ENCODE measurements at places on chromosomes 16 and 17.

DNA sequence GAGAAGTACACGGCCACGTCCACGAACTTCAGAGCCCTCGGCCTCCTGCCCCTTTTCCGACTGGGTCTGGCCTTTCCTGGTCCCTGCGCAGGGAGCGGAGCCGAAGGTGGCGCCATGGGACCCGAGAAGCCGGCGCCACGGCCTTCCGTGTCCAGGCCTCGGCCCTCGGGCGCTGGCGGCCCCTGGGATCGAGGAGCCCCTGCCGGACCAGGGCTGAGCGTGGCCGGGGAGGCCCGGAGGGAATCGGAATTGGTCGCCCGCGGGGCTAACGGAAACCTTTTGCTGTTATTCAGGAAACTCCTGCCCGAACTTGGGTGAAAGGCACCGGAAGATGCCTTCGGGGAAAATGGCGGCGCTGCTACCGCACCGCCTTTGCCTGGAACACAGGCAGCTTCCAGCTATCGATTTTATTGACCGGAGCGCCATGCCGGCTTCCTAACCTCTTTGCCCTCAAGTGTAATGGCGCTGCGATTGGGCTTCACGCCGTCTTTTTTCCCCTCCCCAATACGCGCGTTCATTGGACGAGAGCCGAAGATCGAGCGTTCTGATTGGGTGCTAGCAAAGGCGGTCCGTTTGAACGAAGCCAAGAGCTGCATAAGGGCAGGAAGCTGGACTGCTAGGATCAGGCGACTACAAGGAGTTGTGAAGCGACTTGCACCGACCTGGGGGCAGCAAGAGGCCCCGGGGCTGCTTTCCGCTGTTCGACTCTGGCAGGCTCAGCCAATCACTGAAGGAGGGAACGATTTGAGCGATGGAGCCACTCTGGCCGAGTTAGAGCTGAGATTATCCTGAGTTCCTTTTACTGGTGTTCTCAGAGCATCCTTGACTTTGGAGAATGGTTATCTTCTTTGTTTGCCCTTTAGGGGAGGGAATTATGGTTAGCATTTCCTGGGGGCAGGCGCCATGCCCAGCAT lies at the start of gene ZNF689:
TSS of gene ZNF689 (minus strand) at position 464 of the 914 bp plus-strand sequence. CDS start at position 116, 348 bp downstream.
- peak; percentile 88 for DNase-seq

DNA sequence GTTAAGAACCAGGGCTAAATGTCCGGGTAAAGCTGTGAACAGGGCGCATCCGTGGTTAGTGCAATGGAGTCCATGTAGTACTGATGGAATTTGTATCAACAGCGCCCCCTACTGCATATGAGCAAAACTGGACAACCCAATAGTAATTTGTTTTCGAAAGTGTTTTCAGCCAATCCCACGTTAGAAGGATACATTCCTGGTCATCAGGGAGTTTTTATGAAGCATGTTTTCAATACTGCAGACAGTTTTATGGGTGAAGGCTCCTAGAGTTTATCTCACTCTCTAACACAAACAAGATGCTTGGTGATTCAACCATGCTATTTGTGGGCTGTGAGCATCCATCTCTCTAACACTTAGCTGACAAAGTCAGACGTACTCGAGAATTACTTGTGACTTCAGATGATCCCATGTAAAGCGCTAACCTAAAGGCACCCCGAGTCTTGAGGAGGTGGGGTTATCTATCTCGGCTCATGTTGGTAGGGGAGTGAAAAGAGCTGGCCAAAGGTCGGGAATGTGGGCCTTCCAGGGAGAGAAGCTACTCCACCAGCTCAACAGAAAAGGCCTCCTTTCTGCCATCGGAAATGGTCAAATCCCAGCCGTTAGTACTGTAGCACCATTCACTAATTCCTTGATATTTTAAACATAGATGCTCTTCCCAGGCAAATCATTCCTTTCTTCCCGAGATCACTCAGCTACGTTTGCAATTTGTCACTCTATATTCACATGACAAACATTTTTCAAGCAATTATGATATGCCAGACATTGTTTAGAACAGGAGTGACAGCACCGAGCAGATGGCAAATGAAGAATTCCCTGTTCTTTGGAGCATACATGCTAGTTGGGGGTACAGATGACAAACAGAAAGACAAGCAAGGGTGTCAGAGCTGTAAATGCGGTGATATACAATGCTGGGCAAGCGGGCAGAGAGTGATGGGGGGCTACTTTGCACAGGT lies 46.9 kb upstream of the HNF1B start:
- no peak for DNase-seq

GRCh38 chr17:74646231-74646630 lies 22.7 kb upstream of the CD300E start:
- no peak for DNase-seq

DNA sequence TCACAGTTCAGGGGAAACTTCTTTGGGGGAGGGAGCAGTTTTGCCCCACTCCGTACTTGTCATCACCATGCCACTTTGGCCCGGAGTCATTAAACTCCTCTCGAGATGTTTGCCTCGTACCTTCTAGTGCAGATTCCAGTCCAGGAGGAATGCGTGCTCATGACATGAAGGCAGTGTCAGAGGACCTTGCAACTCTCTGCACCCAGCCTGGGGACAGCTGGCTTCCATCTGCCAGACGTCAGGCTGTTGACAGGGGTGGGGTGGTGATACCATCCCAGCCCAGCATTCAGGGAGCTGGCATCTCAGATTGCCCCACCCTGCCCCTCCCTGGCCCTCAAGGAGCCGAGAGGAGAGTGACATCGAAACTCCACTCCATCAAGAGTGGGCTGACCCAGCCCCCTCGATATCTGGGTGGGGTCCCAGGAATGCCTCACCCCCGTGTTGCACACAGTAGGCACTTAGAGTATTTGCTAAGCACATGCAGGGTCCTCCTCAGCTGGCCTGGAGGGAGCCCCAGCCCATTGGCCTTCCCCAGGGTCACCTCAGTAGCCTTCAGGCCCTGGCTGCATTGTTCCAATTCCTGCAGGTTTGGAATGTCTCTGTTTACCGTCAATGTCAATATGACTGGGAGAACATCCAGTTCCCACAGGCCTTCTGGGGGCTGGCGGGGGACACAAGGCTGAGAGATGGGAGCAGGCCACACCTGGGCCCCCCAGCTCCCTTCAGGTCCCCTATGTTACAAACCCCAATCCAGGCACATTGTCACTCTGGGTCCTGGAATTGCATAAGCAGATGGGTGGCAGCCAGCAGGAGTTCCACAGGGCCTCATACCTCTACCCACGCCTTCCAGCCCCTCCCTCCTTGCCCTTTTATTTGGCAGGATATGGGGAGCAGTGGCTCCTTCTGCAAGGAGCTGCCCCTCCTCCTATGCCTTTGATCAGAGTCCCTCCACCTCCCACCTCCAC lies 21.3 kb upstream of the EMP2 start:
- DNase-seq = no peak

- no peak for DNase-seq
Measured at GRCh38 chr17:3990386-3991127, 26.3 kb upstream of the ATP2A3 start.

- no peak for DNase-seq
Measured at GRCh38 chr17:47072886-47073285, 93.8 kb upstream of the RPRML start.

- no peak for DNase-seq
Measured at GRCh38 chr16:57284209-57284951, at the start of gene PLLP. PLLP (minus strand) TSS chr16:57284672; CDS start chr16:57284540, 132 bp downstream.

GRCh38 chr16:89402962-89403361 lies 87.4 kb downstream of the ANKRD11 start:
- DNase-seq = no peak

- no peak for DNase-seq
Measured at GRCh38 chr16:87418644-87419043, 26.5 kb downstream of the MAP1LC3B start.
